ENCODE measurements at places on chromosomes 2 and 18.

DNA sequence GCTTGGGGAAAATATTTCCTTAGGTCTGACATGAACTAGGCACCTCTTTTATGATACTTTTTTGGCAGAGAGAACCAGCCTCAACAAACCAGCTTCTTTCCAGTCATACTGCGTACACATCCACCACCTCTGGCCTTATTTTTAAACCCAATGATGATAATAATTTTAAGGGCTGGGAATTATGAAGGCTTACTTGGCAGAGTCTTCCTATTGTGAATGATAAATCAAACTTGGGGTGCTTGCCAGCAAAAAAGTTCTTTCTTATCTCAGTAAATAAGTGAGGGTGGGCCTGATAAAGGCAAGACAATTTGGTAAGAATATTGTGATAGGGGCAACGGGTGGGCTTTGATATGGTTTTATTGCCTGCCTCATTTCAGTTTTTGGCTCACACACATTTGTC lies 1230.2 kb upstream of the ZEB2 start:
- no peak for DNase-seq

DNA sequence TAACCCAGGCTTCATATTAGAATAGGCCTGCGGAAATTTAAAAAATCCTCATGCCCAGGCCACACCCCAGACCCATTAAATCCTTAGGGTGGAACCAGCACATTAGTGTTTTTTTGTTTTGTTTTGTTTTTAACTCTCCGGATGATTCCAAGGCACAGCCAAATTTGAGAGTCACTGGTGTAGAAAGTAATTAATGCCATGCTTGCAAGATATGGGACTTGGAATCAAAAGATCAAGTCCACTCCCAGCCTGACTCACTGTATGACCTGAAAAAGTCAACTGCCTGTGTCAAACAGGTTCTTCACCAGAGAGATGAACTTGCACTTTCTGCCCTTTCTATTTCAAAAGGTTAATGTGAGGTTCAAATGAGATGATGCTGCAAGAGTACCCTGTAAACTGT lies 310.3 kb upstream of the LYPD1 start:
- DNase-seq = no peak

DNA sequence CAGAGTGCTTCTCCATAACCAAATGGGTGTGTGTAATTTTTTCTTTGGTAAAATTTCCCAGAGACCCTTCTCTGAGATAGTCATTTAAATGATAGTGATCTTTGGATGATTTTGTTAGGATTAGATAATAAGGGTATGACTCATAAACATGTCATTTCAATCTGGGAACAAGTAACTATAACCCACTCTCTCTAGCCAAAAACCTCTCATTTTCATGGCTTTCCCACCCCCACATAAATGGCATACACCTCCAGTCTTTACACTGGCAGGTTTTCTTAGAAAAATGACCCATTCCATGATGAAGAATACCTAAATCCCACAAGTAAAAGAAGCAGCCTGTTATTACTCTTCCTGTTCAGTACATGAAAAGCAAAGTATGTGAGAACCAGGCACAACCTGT lies 572.0 kb upstream of the ZEB2 start:
- no peak for DNase-seq

DNA sequence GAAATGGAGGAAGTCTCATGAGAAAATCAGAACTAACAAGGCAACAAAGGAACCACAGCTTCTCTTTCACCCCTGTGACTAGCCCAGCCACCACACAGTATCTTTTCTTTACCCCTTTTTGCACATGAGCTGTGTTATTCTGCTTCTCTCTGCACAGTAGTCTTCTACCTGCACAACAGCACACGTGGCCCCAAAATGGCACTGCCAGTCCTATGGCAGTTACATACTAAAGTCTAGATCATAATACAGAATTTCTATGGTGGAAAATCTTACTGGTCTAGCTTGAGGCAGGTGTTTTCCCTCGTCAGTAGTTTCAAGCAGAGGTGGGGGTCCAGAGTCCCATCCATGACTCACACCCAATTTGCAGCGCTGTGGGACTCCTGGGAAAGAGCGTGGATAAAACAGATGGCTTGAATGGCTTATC lies 177.7 kb downstream of the DIS3L2 start:
- DNase-seq = no peak

GRCh38 chr2:9998916-9999654 lies 44.3 kb upstream of the KLF11 start:
- DNase-seq = no peak

GRCh38 chr2:229526951-229527350 lies 187.4 kb downstream of the DNER start:
- DNase-seq = no peak

DNA sequence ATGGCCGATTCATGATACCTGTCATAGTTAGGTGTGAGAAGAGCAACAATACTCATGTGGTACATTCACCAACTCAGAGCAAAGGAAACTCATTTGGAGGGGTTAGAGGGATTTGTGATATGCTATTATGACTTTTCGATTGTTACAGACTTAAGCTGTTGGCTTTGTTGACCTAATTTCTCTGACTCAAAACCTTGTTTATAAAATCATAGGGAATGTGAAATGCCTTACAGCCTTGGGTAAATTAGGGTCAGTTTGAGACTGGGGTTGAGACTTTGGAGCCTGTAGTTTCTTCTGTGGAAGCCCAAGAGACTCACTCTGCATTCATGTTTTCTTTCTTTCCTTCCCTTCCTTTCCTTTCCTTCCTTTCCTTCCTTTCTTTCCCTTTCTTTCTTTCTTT lies 261.9 kb downstream of the LRRTM1 start:
- no peak for DNase-seq

DNA sequence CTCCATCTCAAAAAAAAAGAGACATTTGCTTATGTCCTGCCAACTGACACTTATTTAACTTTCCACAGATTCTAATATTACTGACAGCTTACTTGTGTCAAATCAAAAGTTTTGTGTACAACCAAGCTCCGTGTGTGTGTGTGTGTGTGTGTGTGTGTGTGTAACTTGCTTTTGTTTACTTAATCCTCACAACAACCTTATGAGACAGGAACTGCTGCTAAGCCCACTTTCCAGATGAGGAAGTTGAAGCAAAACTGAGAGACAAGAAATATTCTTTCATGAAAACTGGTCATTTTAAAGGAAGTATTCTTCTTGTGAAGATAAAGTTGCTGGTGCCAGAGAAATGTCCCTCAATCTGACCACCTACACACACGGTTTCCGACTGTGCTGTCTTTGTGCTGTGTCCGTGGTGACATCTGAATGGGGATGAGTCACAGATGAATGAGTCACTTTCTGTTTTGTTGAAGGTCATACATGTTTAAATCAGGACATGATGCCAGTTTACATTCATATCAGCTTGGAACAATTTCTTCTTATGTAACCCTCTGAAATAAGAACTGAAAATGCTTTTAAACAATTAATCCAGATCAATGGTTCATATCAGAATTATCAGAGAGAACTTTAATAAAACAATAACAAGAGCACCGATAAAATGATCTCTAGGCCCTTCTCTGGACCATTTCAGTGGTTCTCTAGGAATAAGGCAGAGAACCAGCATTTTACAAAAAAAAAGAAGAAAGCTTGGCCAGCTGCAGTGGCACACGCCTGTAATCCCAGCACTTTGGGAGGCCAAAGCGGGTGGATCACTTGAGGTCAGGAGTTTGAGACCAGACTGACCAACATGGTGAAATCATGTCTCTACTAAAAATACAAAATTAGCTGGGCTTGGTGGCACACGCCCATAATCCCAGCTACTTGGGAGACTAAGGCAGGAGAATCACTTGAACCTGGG lies 95.5 kb downstream of the THNSL2 start:
- no peak for DNase-seq

- DNase-seq = peak; percentile 18
Observed at GRCh38 chr2:174247474-174248186, 702 bp downstream of the OLA1 start.

DNA sequence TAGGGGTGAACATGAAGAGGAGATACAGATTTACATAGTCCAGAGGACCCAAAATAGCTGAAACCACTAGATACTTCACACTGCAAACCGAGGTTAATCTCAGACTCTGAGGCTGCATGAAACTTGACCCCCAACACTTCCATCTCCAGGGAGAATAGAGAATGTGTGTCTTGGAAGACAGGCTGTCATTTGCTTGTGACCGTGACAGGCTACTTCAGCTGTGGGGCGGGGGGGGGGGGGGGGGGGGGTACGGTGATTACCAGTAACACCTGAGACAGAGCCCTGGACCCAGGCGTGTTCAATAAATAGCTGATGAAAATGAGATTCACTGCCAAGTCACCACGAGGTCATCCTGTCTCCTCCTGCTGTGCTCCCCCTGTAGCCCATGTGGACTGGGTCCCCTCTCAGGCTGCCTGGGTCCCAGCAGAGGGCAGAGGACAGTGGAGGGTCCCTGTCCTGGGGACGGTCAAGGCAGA lies 5.7 kb upstream of the KLHL29 start:
- DNase-seq = no peak

GRCh38 chr18:54393648-54394294 lies 36.1 kb downstream of the C18orf54 start:
- DNase-seq = no peak

DNA sequence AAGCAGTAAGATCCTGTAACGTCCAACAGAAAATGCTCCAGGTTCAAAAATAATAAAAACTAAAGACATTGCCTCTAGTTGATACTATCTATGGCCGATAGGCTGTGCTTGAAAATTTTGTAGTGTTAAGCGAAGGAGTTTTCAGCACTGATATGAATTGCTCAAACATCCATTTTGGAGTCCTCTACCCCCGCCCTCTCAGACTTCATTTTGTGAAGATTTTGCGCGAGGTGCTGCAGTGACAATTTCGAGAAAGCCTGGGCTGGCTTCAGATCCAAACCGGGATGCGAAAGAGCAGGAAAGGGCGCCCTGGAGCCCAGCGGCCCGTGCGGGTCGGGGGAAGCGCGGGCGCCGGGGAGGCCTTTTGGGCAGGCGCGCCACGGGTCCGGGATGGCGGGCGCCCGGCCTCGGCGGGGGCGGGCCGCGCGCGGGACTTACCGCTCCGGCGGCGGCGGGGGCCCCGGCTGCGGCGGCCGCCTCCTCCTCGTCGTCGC lies 1.8 kb downstream of the SP3 start:
- peak; percentile 74 for DNase-seq

DNA sequence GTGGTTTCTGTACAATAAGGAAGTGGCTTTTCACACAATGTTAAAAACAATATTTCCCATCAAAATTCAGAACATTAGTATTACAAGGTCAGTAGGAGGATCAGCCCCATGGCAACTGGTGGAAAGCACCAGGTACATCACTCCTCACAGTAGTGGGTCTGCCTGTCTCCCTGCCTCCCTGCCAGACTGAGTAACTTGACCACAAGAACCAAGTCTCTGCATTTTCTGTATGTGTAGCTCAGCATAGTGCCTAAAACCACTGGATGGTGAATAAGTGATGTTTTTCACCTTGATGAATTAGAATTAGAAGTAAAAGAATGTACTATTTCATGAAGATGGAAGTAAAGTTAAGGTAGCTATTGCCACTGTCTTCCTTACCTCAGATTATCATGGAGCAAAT lies 4.1 kb upstream of the WDR7 start:
- DNase-seq = no peak

DNA sequence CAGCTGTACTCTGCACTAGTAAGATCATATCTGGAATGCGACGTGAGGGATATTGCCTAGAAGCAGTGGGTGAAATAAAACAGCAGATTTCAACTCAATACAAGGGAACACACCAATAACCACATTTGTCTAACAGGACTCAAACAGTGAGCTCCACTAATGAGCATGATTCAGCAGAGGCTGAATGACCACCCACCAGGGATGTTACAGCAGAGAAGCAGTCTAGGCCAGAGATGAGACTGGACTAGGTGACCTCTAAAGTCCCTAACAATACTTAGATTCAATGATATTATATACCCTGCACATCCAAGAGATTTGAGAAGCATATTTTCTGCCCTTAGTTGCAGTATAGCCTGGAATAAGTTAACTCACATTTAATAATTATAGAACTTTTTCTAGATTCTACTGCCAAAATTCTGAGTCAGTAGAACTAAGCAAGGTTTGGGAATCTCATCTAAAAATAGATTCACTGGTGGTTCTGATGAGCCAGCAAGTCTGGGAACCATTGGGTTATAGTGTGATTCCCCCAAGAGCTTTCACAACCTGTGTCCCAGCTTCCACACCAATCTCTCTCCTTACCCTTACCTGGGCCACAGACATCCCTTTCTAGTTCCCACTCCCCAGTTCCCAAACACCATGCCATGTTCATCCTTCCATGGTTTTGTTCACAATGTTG lies 6.3 kb downstream of the THOC1 start:
- DNase-seq = no peak

DNA sequence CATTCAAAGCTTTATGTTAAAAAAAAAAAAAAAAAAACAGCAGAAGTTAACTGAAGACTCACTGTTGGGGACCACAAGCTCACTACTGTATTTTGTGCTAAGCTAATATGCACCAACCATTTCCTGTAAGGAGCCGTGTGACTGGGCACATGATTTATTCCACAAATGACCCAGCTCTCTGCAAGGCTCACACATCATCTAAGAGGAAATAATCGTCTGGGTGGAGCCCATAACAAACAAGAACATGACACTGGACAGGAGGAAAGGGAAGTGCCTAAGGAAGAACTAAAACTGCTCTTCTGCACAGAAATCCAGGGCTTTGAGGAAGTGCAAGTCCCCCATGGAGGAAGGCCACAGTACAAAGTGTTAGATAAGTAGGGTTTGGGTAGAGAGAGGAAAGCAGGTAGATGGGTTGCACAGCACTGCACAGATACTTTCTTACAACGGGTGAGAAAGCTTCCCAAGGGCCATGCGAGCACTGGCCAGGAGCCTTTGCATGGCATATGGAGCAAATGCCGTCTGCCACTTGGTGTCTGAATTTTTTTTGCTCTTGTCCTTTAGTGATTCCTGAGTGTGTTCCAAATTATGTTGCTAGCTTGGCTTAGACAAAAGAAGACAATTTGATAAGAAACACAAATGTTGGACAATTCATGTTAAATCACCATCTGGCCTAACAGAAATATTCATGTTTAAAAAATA lies 24.4 kb downstream of the NFE2L2 start:
- DNase-seq = peak; percentile 85

DNA sequence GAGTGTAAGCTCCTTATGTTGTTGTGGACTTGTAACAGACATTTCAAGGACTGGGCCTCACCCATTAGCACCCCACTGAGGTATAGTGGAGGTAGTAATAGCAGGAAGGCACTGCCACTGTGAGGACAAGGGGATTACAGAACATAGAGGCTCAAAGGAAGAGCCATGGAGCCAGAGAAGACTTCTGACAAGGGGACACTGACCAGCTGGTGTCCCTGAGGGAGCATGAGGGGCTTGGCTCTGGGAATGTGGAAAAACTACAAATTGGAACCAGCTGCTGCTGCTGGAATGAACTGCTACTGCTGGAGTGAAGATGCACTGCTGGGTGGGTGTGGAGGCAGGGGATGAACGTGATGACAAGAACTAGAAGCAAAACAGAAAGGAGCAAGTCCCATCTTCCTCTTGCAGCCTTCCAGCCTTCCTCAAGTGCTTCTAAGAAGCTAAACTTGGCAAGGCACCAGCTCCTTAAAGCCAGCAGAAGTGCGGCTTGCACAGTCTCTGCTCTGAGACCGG lies 167.3 kb upstream of the NOSTRIN start:
- peak; percentile 24 for DNase-seq

- no peak for DNase-seq
Observed at GRCh38 chr2:64410671-64411070, 43.3 kb upstream of the LGALSL start.

GRCh38 chr2:20091305-20091991 lies 40.0 kb upstream of the LAPTM4A start:
- DNase-seq = no peak

GRCh38 chr2:40210344-40210967 lies 241.4 kb downstream of the SLC8A1 start:
- no peak for DNase-seq

- DNase-seq = peak; percentile 18
Observed at GRCh38 chr2:240513549-240514287, 44.1 kb downstream of the ANKMY1 start.

Measured in putamen (tissue), 1 donor.